AG08395 (cell line): ENCODE measurements at places on chromosomes 1 and 21.

DNA sequence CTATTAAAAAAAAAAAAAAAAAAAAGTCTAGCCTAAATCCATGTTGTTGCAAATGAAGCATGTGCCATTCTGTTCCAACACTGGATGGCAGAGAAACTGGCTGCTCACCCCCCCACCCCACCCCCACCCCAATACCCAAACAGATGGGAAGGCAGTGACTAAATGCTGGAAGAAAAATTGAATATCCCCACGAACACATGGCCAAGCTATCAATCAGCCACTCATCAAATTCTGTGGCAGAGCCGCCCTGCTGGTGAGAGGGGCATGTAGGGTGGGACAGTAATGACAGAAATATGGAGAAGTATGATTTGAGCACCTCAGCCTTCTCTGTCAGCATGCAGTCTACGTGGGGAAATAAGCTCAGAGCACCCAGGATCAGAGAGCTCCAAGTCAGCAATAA lies 34.1 kb downstream of the OPTC start:
- DNase-seq: no peak

GRCh38 chr1:247646867-247647266 lies 32.7 kb downstream of the OR13G1 start:
- no peak for DNase-seq

DNA sequence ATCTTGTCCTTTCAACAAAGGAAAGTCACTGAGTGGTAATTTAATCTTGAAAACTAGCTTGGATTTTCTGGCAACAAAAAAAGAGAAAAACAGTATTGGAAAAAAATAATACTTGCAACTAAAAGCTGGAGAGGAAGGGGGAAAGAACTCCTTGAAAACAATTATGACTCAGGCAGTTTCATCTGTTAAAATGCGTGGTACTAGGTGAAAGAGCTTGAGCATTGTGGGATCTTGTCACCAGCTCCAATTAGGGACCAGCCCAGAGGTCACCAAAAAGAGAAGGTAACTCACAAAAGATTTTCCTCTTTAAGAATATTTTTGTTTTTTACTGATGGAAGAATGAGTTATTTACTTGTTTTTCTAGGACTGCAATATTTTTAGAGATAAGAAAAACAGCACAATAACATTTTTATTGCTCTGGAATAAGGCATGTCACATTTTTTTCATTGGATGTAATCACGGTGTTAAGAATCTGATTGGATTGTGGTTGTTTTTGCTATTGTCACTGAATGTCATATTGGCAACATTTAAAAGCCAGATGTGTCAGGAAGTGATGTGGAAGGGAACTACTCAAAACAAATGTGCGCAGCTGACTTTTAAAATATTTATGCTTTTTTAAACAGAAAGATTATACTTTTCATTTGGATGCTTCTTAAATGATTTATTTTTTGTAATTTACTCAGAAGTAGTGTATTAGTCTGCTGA lies 78.5 kb upstream of the ADAMTS5 start:
- no peak for DNase-seq

GRCh38 chr21:43842742-43843141 lies 22.3 kb upstream of the AGPAT3 start:
- DNase-seq: no peak
